ENCODE measurements at places on chromosomes 1 and 21. TPM values are rescaled to one million over a fixed set of nuclear protein-coding genes. Genes with fewer than 3 reads are reported as not detected.

Gene CERS2
- 237 TPM for polyA plus RNA-seq

Gene SLC37A1
- 10.1 TPM for polyA plus RNA-seq

Gene OR2AK2
- polyA plus RNA-seq: not detected

Gene XCL2
- 0.70 TPM for polyA plus RNA-seq

Gene SWT1
- polyA plus RNA-seq: 9.8 TPM

Gene OR6K3
- not detected for polyA plus RNA-seq

Gene GRIK1
- 0.38 TPM for polyA plus RNA-seq

Gene AMY1B
- not detected for polyA plus RNA-seq

Gene LCE2B
- polyA plus RNA-seq: not detected

Gene SLAMF7
- 1.7 TPM for polyA plus RNA-seq

Gene CLIC6
- polyA plus RNA-seq: 46.1 TPM

Gene ZBTB7B
- 21.7 TPM for polyA plus RNA-seq

Gene MYOC
- polyA plus RNA-seq: 4.8 TPM

Gene LMOD1
- 3.3 TPM for polyA plus RNA-seq

Gene VWA5B1
- polyA plus RNA-seq: 0.68 TPM

Gene ADGRL2
- polyA plus RNA-seq: 295 TPM

Gene KRTAP10-1
- not detected for polyA plus RNA-seq

Gene LEMD1
- 4.4 TPM for polyA plus RNA-seq

Gene FBXO2
- polyA plus RNA-seq: 0.77 TPM

Gene NKAIN1
- polyA plus RNA-seq: 2.5 TPM

Gene DEGS1
- polyA plus RNA-seq: 51.2 TPM

Gene CASQ2
- 0.59 TPM for polyA plus RNA-seq

Gene PLCH2
- polyA plus RNA-seq: 4.3 TPM

Gene TPTE
- polyA plus RNA-seq: 0.07 TPM

Gene BRDT
- polyA plus RNA-seq: not detected

Gene VAV3
- polyA plus RNA-seq: 6.1 TPM

Gene HHIPL2
- 1.5 TPM for polyA plus RNA-seq

Gene KCNJ9
- 0.08 TPM for polyA plus RNA-seq

Gene OR2L3
- polyA plus RNA-seq: not detected

Gene F13B
- polyA plus RNA-seq: not detected

Gene PROX1
- polyA plus RNA-seq: 9.4 TPM

Gene TSHB
- not detected for polyA plus RNA-seq

Gene GNG12
- 61.0 TPM for polyA plus RNA-seq

Gene GCSAML
- polyA plus RNA-seq: 0.58 TPM

Gene KANK4
- 11.4 TPM for polyA plus RNA-seq

Gene ZC3H12A
- polyA plus RNA-seq: 1.8 TPM

Gene FCER1A
- polyA plus RNA-seq: 0.94 TPM

Gene PDE9A
- polyA plus RNA-seq: 22.6 TPM

Gene TBX15
- polyA plus RNA-seq: 0.20 TPM

Gene LYPD8
- polyA plus RNA-seq: not detected

Gene C8B
- not detected for polyA plus RNA-seq

Gene TLR5
- 10.8 TPM for polyA plus RNA-seq
